ENCODE measurements at places on chromosomes 11 and 22.
A peak's percentile ranks its signal among the peaks of the same experiment; 100 is the strongest.

DNA sequence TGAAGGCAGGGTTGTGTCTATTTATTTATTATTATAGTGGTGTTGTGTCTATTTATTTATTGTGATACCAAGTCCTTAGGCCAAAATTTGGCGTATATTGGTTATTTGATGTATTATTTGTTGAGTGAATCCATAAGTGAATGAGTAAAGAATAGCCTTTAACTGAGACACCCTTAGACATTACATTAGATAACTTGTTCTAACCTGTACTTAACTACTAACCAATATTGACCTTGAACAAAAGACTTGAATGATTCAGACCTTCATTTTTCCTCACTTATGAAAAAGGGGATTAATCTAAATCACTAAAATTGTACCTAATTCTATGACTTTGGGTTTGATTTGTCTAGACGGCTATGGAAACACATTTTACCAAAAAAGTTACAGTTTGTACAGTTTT is 370.5 kb downstream of the JRKL start:
- DNase-seq, result no peak

DNA sequence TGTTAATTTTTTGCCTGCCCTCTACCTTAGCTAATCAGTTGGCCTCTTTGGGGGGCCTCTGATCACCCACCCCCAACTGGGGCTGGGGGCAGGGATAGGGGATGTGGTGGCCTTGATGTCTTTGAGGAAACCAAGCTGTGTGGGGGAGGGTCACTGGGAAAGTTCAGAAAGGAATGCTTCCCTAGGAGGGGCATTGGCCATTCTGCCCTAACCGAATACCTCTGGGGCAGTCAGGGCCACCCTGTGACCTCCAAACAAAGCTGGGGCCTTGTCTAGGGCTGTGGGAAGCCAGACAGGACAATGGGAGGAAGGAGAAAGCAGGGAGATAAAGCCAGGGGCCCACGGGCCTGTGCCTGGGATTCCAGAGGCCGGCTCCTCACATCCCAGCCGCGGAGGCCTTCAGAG is 97.5 kb downstream of the TSPAN18 start:
- no peak for DNase-seq

DNA sequence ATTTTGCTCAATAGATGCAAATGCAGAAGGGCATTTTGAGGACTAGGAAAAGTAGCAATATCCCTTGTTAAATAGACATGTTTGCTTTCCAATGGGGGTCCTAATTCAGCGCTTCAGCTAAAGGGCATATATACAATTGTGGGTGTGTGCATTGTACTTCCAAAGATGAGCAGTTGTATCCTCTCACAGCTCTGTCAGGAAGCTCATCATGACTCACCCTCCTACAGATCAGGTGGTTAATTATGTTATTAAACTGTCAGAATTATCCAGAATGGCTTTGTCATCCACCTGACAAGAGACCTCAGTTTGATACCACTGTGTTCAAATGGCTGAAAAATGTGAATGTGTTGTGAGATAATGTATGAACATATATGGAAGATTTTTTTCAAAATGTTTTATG is 252.2 kb upstream of the MTNR1B start:
- DNase-seq, result no peak

GRCh38 chr22:24190596-24191208 is 9.4 kb downstream of the SUSD2 start:
- DNase-seq, result no peak

DNA sequence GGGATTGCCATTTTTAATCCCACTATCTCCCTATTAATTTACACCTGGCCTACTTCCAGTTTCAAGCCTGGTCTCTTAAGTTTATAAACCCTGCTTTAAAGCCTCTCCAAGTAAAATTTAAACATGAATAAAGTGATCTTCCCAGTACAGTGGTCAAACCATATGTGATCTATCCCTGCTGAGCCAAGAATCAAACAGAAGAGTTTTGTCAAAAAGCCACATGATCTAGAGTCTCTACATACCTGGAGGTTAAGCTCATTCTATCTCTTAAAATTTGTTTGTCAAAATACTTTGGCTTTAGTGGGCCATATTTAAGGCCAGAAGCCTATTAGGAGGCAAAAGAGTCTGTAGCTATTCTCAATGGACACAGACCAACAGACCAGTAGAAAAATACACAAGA is 42.9 kb upstream of the DDI1 start:
- DNase-seq, result no peak

- DNase-seq, result no peak
These were observed 134.8 kb downstream of the DSCAML1 start for GRCh38 chr11:117662255-117662654.

DNA sequence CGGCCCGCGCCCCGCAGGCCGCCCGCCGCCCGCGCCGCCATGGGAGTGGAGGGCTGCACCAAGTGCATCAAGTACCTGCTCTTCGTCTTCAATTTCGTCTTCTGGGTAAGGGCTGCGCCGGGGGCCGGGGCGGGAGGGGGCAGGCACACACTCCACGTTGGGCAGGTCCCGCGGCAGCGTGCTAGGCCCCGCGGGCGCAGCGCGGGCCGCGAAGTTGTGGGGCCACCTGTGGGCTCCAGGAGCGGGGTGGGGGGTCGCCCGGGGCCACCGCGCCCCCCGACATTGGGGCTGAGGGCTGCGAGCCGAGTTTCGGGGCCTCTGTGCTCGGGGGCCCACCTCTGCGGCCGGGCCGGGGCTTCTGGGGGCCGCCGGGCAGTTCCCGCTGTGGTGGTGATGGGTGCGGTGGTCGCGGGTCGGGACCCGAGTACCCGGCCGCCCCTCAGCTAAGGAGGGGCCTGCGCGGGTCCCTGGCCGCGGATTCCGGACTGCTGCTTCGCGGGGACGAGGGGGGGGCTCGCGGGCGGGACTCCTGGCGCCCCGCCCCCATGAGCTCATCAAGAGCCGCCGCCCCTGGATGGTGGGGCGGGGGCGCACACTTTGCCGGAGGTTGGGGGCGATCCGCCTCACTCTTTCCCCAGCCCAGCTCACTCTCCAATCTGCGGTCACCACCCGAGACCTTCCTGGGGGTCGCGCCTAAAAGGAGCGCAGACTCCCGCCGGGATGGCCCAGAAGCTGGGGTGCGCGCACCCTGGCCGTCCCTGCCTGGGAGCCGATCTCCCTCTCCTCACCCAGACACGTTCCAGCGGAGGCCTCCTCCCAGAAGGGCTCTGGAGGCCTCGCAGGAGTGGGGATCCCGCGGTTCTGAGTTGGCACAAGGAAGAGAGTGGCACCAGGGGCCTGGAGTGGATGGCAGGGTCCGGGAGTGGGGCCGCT is 667 bp downstream of the CD81 start:
- DNase-seq, result peak; percentile 35

GRCh38 chr11:12207384-12208150 is 97.2 kb downstream of the MICAL2 start:
- peak; percentile 59 for DNase-seq

DNA sequence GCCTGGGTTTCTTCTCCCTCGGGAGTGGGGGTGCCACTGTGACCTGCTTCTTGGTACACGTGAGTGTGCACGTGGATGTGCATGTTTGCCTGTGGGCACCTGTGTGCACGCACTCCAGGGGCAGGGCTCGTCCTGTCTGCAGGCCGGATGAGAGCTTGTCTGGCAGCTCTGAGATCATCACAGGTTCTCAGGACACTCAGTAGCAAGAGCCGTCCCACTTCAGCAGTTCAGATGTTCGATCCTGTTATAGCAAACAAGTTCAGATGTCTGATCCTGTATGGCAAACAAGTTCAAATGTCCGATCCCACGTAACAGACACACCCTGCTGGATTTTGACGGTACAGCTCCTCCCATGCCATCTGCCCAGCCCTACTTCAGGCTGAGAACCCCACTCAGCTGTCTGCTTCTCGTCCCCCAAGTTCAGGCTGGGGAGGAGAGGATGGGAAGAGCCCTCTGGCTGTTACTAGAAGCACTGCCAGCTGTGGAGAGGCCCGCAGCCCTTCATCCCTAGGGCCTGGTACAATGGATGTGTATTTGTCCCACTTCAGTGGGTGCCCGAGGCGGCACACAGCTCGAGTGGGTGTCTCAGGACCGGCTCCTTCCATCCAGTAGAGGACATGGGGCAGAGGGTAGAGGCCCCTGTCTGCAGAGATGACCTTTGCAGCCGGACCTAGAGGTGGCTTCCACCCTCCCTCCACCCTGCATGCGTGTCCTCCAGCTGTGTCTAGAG is 1126.9 kb downstream of the BRD1 start:
- DNase-seq, result no peak

- DNase-seq, result no peak
These were observed 111.6 kb upstream of the CD82 start for GRCh38 chr11:44453871-44454270.

DNA sequence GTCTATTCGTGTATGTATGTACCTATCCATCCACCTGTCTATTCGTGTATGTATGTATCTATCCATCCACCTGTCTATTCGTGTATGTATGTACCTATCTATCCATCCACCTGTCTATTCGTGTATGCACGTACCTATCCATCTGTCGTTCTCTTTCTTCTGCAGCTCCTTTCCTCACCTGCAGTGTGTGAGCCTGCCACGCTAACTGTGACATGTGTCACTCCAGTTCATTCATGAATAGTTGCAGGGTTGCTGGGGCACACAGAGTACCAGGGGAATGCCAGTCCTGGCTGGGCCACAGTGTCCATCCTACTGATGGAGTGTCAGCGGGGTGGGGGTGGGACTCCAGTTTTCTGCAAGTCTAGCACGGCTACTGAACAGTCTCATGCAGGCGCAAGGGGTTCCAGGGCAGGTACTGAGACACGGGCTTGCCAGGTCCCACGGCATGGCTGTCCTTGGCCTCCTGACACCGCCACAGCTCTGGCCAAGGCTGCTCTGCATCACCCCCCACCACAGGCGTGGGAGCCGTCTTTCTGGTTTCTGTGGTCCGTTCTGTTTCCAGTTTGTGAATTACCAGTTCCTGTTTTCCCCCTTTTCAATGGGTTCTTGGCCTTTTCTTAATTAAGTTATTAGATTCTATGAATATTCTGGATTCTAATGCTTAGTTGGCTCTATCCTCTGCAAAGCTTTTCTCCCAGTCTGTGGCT is 88.8 kb upstream of the CLDN5 start:
- no peak for DNase-seq

- DNase-seq, result no peak
These were observed 21.4 kb downstream of the CD44 start for GRCh38 chr11:35160246-35160824.

- DNase-seq, result no peak
These were observed 9.1 kb upstream of the TUBA8 start for GRCh38 chr22:18101536-18101935.

GRCh38 chr11:129148487-129148886 is 43.6 kb downstream of the ARHGAP32 start:
- no peak for DNase-seq

GRCh38 chr11:10646681-10647355 is 46.7 kb downstream of the IRAG1 start:
- no peak for DNase-seq

GRCh38 chr11:70522593-70523311 is 124.4 kb downstream of the CTTN start:
- no peak for DNase-seq

GRCh38 chr11:12243911-12244550 is 133.3 kb upstream of the PARVA start:
- no peak for DNase-seq

DNA sequence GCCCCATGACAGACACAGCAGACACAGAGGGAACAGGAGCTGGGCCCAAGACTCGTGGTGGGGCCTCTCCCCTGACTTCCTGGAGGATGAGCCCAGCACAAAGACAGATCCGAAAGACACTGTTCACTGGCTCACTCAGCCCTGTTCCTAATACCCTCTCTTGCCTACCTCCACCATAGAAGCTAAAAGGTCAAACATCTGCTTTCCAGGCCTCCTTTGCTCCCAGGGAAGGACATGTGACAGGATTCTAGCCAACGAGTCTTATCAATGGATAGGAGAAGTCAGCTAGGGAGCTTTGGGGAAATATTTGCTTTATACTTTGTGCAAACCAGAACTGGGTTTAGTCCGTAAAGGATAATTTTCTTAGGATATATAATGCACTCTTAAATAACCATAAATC is 8.4 kb upstream of the CLMP start:
- no peak for DNase-seq

DNA sequence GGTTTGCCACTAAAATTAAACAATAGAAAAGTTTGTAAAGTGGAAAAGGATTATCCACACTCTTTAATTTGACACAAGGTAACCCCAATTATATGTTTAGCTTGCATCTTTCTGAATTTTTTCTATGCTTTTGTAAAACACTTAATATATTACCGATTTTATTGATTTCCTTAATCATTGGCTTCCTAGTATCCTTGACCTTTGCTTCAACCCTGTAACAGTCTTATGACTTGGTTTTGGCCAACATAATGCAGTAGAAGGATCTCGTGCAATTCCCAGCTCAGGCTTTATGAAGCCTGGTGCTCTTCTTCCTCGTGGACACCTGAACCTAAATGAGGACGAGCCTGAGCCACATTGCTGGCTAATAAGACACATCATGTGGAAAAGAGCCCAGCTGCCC is 23.6 kb upstream of the CASP4 start:
- DNase-seq, result no peak

- DNase-seq, result no peak
These were observed 35.3 kb upstream of the HORMAD2 start for GRCh38 chr22:30044881-30045493.

- no peak for DNase-seq
These were observed 2.7 kb upstream of the MAPK12 start for GRCh38 chr22:50264104-50264745.
